Thymus (tissue), 14 donors: ENCODE measurements at places on chromosomes 7 and 10. TPM values are rescaled to one million over a fixed set of nuclear protein-coding genes. Genes with fewer than 3 reads are reported as not detected.

GRCh38 chr7:5550831-5551230, 127.2 kb upstream of the TNRC18 start:
- H3K4me3 ChIP-seq, result no peak overlapping the region
- H3K27ac ChIP-seq, result no peak overlapping the region
- peaks cover 7% of the 10 kb centered on the region for H3K27me3 ChIP-seq
- peaks cover 12% of the 10 kb centered on the region for H3K4me1 ChIP-seq
- H3K36me3 ChIP-seq, result no peaks in the 10 kb centered on the region
- DNase-seq, result no peak

The CABCOCO1 gene
- total RNA-seq, result 0.14 TPM

DNA sequence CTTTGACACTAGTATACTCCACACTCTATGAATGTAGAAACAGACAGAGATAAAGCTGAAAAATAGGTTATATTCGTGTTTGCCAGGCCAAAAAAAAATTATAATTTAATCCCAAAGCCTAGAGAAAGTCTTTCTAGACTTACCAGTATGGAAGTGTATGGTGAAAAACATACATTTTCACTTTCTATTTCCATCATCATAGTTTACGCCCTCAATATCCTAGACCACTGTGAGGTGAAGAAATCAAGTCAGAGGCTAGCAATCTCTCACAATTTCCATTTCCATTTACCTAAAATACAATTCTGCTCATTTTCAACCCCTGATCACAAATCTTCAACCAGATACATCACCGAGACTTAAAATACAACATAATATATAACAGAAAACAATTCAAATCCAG, 16.2 kb downstream of the GPR22 start:
- H3K4me3 ChIP-seq, result no peak overlapping the region
- no peaks in the 10 kb centered on the region for H3K4me1 ChIP-seq
- H3K27ac ChIP-seq, result no peak overlapping the region
- no peaks in the 10 kb centered on the region for H3K27me3 ChIP-seq
- no peaks in the 10 kb centered on the region for H3K36me3 ChIP-seq
- DNase-seq, result no peak

- peaks cover 2% of the 10 kb centered on the region for H3K36me3 ChIP-seq
- DNase-seq, result no peak
- H3K27ac ChIP-seq, result no peak overlapping the region
Measured at GRCh38 chr10:14581553-14582321, 193.0 kb downstream of the FAM107B start.

DNA sequence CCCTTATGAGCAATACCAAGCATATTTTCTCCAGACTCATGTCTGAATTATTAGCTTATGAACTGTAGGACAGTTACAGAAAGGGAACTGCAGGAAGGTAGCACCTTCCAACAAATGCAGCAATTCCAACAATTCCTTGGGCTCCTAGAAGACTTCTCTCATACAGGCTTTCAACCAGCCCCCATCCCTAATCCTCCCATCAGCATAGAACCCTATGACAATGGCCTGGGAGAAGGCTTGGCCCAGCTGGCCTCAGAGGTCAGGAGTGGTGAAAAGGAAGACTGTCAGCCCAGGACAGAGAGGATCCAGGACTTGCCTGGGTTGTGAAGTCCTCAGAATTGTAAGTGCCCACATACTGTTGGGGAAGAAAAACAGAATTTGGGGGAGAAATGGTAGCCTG, 5.9 kb downstream of the VPS41 start:
- H3K27ac ChIP-seq, result no peak overlapping the region
- DNase-seq, result no peak
- peaks cover under 1% of the 10 kb centered on the region for H3K4me1 ChIP-seq

- no peaks in the 10 kb centered on the region for H3K36me3 ChIP-seq
- no peaks in the 10 kb centered on the region for H3K4me1 ChIP-seq
Measured at GRCh38 chr10:48390933-48391845, 84.7 kb downstream of the MAPK8 start.

DNA sequence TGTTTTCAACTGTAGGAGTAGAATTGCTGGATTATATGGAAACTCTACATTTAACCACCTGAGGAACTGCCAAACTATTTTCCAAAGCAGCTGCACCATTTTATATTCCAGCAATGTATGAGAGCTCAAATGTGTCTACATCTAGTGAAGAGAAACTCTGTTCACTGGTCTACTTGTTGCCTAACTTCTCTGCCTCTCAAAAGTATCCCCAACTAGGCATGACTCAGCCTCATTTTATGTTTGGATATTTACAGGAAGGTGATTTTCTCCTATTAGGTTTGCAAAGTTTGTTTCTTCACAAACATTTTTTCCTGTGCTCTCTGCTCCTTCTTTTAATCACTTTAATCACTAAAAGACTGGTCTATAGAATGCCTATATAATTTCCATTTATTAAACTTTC, 37.1 kb upstream of the SRI start:
- H3K27ac ChIP-seq, result no peak overlapping the region
- no peaks in the 10 kb centered on the region for H3K36me3 ChIP-seq
- no peaks in the 10 kb centered on the region for H3K4me1 ChIP-seq
- no peaks in the 10 kb centered on the region for H3K27me3 ChIP-seq
- DNase-seq, result no peak

The EIF5AL1 gene
- total RNA-seq, result 0.28 TPM

GRCh38 chr7:114264023-114264422, 150.6 kb upstream of the FOXP2 start:
- H3K4me3 ChIP-seq, result no peak overlapping the region
- no peaks in the 10 kb centered on the region for H3K36me3 ChIP-seq
- H3K4me1 ChIP-seq, result no peaks in the 10 kb centered on the region
- no peak for DNase-seq
- H3K27me3 ChIP-seq, result no peaks in the 10 kb centered on the region

DNA sequence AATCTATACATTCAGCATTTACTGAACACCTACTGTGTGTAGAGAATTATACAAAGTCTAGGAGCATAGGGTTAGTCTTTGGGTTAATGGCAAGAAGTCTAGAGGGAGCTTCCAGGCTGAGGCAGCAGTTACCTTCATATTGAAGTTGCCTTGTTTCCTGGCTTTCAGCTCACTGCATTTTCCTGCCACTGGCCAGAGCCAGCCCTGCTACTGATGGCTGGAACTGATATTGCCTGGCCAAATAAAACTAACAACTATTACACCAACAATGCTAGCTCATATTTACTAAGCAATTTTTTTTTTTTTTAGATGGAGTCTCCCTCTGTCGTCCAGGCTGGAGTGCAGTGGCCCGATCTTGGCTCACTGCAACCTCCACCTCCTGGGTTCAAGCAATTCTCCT, 165.7 kb upstream of the ITGB1 start:
- no peak overlapping the region for H3K4me3 ChIP-seq
- H3K27ac ChIP-seq, result no peak overlapping the region
- peaks cover 5% of the 10 kb centered on the region for H3K4me1 ChIP-seq
- DNase-seq, result no peak
- H3K36me3 ChIP-seq, result no peaks in the 10 kb centered on the region

The INHBA gene
- 0.14 TPM for total RNA-seq

DNA sequence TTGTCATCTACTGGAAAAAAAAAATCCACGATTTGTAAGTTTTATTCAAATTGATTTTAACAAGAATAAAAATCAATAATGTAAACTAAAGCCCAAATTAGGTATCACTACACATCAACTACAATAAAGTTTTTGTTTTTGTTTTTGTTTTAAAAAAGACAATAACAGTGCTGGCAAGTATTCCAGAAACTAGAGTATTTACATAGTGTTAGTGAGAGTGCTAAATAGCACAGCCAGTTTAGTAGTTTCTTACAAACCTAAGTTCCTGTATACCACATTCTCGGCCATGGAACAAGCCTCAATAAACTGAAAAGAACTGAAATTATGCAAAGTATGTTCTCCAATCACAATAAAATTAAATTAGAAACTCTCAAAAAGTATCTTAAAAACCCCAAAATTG, 8.1 kb downstream of the ARHGAP12 start:
- H3K27me3 ChIP-seq, result no peaks in the 10 kb centered on the region
- H3K27ac ChIP-seq, result no peak overlapping the region
- no peak overlapping the region for H3K4me3 ChIP-seq
- no peak for DNase-seq
- H3K4me1 ChIP-seq, result peaks cover 6% of the 10 kb centered on the region

- DNase-seq, result no peak
- no peak overlapping the region for H3K27ac ChIP-seq
- H3K4me3 ChIP-seq, result no peak overlapping the region
- no peaks in the 10 kb centered on the region for H3K27me3 ChIP-seq
- H3K4me1 ChIP-seq, result no peaks in the 10 kb centered on the region
Measured at GRCh38 chr10:77332256-77332655, 305.4 kb downstream of the KCNMA1 start.
